HTR-8/SVneo (cell line): ENCODE measurements at places on chromosomes 5 and 9.

GRCh38 chr5:179208706-179209358, 136.4 kb downstream of the ADAMTS2 start:
- DNase-seq = no peak

- DNase-seq = no peak
Measured at GRCh38 chr9:9924376-9924775, 688.4 kb downstream of the PTPRD start.

DNA sequence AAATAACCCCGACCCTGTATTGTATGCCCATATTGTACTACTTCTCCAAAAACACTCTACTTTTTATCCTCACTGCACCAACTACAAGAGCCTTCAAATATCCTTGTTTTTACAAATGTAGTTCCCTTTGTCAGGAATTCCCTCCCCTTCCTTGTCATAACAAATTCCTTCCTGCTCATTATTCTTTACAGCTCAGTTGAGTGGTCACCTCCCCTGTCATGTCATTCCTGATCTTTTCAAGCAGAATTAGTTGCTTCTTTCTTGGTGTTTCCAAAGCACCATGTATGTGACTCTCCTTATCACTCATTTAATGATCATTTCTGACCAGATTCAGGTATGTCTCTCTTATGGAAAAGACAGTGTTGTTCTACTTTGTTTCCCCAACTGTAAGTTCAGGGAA, 194.2 kb upstream of the SMC2 start:
- DNase-seq = no peak

- no peak for DNase-seq
Measured at GRCh38 chr5:167918184-167918812, 373.1 kb upstream of the WWC1 start.

GRCh38 chr9:4116723-4117460, 183.0 kb downstream of the GLIS3 start:
- no peak for DNase-seq

- no peak for DNase-seq
Measured at GRCh38 chr9:129776566-129776937, 23.7 kb upstream of the PTGES start.

GRCh38 chr5:64958757-64959391, 190.1 kb downstream of the CWC27 start:
- DNase-seq = peak; percentile 10

DNA sequence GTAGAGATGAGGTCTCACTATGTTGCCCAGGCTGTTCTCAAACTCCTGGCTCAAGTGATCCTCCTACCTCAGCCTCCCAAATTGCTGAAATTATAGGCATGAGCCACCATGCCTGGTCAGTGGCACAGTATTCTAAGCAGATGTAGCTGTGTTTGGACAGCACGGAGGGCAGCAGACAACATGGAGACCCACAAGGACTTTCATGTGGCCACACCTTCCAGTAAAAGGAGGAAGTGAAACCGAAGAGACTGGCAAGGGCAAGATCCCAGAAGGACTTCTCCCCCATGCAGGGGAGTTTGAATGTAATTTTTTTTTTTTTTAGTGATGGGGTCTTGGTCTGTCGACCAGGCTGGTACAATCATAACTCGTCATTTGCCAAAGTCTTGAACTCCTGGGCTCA, 172.2 kb downstream of the TRPM3 start:
- no peak for DNase-seq

- DNase-seq = no peak
Measured at GRCh38 chr9:117739206-117739605, 35.0 kb downstream of the TLR4 start.
